Ascending aorta (tissue), 2 donors: ENCODE measurements at places on chromosomes 11 and 22. TPM values are rescaled to one million over a fixed set of nuclear protein-coding genes. Genes with fewer than 3 reads are reported as not detected.

DNA sequence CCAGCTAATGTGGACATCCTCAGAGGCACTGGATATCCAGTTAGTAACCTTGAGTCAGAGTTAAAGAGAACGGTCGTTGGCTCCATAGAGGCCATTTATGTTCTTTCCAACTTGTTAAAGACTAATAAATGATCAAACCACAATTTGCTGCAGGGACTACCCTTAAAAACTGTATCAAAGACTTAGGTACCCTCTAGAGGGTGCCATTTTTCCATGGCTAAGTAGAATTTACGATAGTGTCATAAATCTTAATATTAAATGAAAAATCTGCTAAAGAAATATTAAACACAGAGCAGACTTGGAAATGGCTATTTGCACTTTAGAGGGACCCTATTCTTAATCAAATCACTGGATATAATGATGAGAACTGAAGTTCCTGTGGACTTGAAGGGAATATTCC lies 685.2 kb upstream of the CHORDC1 start:
- DNase-seq, result no peak

- no peak for DNase-seq
Measured at GRCh38 chr22:22920910-22921550, 33.4 kb downstream of the IGLL5 start.

DNA sequence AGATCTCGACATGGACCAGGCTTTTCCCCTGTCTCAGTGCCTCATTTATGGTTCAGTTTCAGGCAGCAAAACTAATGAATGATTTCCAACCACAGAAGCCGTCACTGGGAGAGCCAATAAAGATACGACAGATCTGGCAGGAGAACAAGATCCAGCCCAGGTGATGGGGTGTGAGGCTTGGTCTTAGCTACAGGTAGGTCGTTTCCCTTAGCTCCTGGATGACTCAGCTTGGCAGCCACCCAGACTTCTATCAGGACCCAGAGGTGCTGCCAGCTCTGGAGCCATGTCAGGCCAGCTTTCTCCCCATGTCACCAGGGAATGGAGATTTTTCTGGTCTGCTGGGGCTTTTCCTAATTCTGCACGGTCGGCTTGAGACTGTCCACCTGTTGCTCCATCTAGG lies 36.3 kb upstream of the APOBEC3A start:
- no peak for DNase-seq

GRCh38 chr11:116460156-116460920 lies 312.4 kb downstream of the BUD13 start:
- DNase-seq, result no peak

GRCh38 chr11:31641477-31642062 lies 132.0 kb downstream of the ELP4 start:
- DNase-seq, result no peak

- DNase-seq, result no peak
Measured at GRCh38 chr11:32855601-32856000, 25.9 kb downstream of the PRRG4 start.

The RNF121 gene
- total RNA-seq, result 5.0 TPM

The PRG3 gene
- total RNA-seq, result not detected

DNA sequence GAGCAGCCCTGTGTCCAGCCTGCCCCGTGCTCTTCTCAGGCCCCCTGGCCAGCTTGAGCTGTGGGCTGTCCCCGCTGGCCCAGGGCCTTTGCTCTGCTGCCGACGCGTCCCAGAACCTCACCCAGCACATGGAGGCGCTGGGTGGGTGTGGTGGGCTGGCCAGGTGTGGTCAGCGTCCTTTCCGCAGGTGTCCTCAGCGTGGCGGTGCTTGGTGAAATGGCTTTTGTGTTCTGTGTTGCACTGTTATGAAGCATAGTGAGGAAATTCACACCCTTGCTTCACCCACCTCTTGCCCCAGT lies 37.4 kb downstream of the GRAMD4 start:
- DNase-seq, result no peak

The MICAL3 gene
- 36.9 TPM for total RNA-seq
